ENCODE measurements at places on chromosomes 2 and 18. TPM values are rescaled to one million over a fixed set of nuclear protein-coding genes. Genes with fewer than 3 reads are reported as not detected.

PLB1 gene
- total RNA-seq = 0.91 TPM

SPC25 gene
- total RNA-seq = 3.5 TPM

DNA sequence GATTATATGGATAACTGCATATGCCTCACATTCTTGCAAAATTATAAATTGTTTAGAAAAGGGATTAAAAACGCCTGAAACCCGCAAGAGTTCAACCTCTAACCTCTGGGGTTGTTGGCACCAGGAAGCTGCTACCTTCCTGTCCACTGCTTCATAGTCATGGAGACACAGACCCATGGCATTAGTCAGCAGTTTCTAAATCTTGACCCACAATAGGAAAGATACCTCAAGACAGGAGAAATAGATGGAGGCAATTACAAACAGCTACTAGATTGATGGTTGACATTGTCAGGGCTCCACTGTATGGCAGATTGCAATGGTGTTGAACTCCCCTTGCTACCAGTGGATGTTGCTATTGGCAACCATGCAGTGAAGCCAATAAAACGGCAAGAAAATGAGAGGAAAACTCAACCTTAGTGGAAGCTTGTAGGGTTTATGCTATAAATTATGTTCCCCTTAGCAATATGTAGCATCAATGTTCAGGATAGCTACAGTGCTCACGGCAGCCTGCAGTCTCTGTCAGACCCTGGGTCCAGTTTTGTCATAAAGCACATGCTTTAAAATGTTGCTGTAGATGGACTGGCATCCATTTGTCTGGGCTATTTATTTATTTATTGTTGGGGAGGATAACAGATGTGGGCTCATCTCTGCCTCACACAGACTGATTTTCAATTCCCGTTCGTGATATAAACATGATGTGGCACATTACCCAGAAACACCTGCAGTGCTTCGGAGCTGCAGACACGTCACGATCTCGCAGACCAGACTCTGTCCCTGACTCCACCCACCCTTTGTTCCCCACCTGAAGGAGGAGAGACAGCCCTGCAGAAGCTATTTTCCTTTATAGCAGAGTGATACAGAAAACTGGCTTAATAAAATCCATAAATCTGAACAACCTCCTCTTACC, 233.4 kb downstream of the AGPS start:
- no peak overlapping the region for H3K4me3 ChIP-seq
- H3K27me3 ChIP-seq = peaks cover 24% of the 10 kb centered on the region
- no peaks in the 10 kb centered on the region for H3K36me3 ChIP-seq
- DNase-seq = no peak
- H3K27ac ChIP-seq = no peak overlapping the region

DNA sequence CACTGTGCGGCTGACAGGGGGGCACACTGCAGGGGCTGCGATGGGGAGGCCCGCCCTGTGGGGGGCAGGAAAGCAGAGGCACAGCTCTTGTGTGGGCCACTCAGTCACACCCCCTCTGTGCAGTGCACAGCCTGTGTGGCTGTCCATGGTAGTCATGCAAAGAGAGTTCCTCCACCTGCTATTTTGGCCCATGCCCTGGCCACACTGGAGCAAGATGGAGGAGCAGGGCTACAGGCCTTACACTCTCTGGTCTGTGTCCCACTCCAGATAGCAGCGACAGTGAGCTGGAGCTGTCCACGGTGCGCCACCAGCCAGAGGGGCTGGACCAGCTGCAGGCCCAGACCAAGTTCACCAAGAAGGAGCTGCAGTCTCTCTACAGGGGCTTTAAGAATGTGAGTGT, 28.5 kb upstream of the FAHD2A start:
- H3K27ac ChIP-seq = no peak overlapping the region
- H3K4me3 ChIP-seq = no peak overlapping the region
- H3K27me3 ChIP-seq = no peaks in the 10 kb centered on the region
- no peaks in the 10 kb centered on the region for H3K4me1 ChIP-seq
- peaks cover 29% of the 10 kb centered on the region for H3K36me3 ChIP-seq

- no peak overlapping the region for H3K27ac ChIP-seq
- H3K36me3 ChIP-seq = no peaks in the 10 kb centered on the region
- no peak for DNase-seq
- H3K4me3 ChIP-seq = peak overlapping the region; percentile 74
- H3K27me3 ChIP-seq = peaks cover 18% of the 10 kb centered on the region
Observed at GRCh38 chr2:197805715-197806633, 1.6 kb downstream of the PLCL1 start.

DNA sequence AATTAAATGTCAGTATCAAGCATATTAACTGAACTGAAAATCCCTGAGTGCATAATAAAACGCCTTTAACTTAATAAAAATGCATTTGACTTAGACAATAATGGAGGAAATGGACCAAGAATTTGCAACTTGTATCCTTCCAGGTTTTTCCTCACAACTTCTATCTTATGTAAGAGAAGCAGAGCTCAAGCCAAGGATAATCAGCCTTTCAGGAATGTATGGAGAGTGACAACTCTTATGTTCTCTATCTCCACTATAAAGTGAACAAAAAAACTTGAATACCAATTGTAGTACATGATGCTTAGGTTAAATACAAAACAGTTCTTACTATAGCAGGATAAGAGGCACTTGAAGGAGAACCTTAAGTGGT, 64.8 kb upstream of the CYP26B1 start:
- no peak overlapping the region for H3K4me3 ChIP-seq
- H3K36me3 ChIP-seq = no peaks in the 10 kb centered on the region
- no peak for DNase-seq
- H3K4me1 ChIP-seq = peaks cover 16% of the 10 kb centered on the region
- no peak overlapping the region for H3K27ac ChIP-seq
- no peaks in the 10 kb centered on the region for H3K27me3 ChIP-seq

DNA sequence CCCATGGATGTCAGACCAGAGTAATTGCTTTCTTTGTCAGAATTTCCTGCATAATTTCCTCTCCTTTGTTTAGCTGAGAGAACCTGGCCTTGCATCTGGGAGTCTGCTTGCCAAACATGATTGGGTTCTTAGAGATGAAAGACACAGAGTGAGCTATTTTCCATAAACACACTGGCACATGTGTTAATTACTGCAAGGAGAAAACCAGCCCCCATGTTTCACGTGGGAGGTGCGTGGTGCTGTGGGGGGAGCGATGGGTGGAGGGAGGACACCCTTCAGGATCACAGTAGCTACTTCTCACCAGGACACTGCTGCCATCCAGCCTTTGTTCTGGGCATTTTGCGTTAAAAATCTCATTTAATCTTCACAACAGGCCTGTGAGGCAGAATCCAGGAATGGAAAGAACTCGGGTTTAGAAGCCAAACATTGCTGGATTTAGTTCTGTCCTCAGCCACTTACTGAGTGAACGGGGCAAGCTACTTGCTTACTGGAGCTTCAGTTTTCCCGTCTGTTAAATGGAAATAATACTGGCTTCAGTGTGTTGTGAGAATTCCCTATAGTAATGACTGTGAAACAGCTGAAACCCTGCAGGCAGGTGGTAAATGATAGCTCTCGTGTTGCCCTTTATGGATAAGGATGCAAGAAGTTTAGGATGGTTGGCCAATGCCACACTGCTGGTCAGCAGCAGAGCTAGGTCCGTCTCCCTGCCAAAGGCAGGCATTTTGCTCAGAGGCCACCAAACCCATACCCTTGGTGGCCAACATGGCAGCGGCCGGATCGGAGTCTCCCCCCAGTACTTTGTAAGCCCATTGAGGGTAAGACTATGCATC, 100.1 kb upstream of the ASAP2 start:
- H3K36me3 ChIP-seq = no peaks in the 10 kb centered on the region
- no peak overlapping the region for H3K4me3 ChIP-seq
- no peak overlapping the region for H3K27ac ChIP-seq
- no peaks in the 10 kb centered on the region for H3K27me3 ChIP-seq

DNA sequence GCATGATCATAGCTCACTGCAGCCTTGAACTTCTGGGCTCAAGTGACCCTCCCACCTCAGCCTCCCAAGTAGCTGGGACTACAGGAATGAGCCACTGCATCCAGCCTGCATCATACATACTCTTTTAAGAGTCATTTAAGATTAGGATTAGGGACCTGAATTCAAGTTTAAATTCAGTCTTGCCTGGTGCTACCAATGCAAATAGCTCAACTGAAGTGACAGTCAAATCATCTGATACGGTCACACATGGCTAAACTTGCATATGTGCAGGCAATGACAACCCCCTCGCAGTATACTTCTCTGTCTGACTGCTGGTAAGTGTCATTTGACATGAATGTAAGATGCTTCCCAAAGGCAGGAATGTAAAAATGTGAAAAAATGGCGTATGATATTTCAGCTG, 31.8 kb upstream of the TMEM131 start:
- no peak overlapping the region for H3K4me3 ChIP-seq
- H3K27me3 ChIP-seq = peaks cover 25% of the 10 kb centered on the region
- H3K4me1 ChIP-seq = peaks cover 6% of the 10 kb centered on the region
- DNase-seq = no peak

GRCh38 chr18:11668441-11669169, 20.5 kb upstream of the GNAL start:
- no peak for DNase-seq
- H3K36me3 ChIP-seq = no peaks in the 10 kb centered on the region
- no peak overlapping the region for H3K27ac ChIP-seq
